ENCODE measurements at places on chromosomes 2 and 18. TPM values are rescaled to one million over a fixed set of nuclear protein-coding genes. Genes with fewer than 3 reads are reported as not detected.

The SCYGR5 gene
- polyA plus RNA-seq = not detected

The ZNF396 gene
- 0.49 TPM for polyA plus RNA-seq

The TMEM169 gene
- polyA plus RNA-seq = 0.07 TPM

The DPYSL5 gene
- polyA plus RNA-seq = not detected

The ST8SIA3 gene
- polyA plus RNA-seq = not detected

The VAMP5 gene
- 11.0 TPM for polyA plus RNA-seq

The DSC3 gene
- 103 TPM for polyA plus RNA-seq

The CD226 gene
- 1.1 TPM for polyA plus RNA-seq

The UGT1A10 gene
- polyA plus RNA-seq = 2.4 TPM

The CABLES1 gene
- polyA plus RNA-seq = 1.00 TPM

The ANO7 gene
- 0.17 TPM for polyA plus RNA-seq

The CXCR1 gene
- 14.5 TPM for polyA plus RNA-seq

The ATP6V1C2 gene
- polyA plus RNA-seq = 0.49 TPM

The ELOA2 gene
- not detected for polyA plus RNA-seq

The PAX8 gene
- 4.4 TPM for polyA plus RNA-seq

The CRYBA2 gene
- polyA plus RNA-seq = not detected

The CXCR2 gene
- 1.5 TPM for polyA plus RNA-seq

The MAP3K19 gene
- not detected for polyA plus RNA-seq

The ZNF385B gene
- 0.05 TPM for polyA plus RNA-seq

The AKAIN1 gene
- polyA plus RNA-seq = not detected

The KIAA2012 gene
- polyA plus RNA-seq = not detected

The ANKRD30BL gene
- polyA plus RNA-seq = not detected

The ERBB4 gene
- 0.01 TPM for polyA plus RNA-seq

The OSGEPL1 gene
- 12.0 TPM for polyA plus RNA-seq

Measured in keratinocyte (primary cell).